DMS153 (cell line): ENCODE measurements at places on chromosomes 11 and 22.

GRCh38 chr11:83464160-83464944, 178.2 kb upstream of the CCDC90B start:
- peak; percentile 95 for DNase-seq

DNA sequence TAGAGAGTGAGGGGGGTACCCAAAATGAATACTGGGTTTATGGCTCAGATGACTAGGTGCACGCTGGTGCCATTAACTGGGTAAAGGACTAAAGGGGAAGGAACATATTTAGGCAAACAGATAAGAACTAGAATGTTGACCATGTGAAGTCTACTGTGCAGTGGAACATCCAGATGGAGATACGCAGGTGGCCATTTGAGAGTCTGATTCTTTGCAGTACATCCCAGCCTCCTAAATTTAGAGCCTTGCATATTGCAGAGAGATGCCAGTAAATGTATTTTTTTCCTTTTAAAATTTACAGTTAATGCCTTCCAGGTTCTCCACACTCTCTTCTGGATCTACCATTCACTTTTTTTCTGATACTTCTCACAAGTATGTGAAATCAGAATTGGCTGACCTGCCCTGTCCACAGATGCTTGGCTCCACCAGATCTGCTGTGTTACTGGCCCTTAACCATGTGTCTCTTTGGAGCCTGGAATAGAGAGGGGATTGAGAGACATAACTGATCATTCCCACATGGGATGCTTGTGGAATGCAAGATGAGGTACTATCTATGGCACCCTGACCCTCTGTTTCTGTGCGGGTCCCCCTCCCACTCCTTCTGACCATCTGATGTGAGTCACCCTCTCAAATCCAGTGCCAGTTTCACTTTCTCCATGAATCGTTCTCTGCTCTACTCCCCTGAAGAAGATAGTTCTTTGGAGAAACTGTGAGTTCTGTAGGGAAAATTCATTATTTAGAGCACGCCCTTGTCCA, 77.0 kb upstream of the NCAM1 start:
- DNase-seq, result no peak

GRCh38 chr11:115921986-115922385, 417.8 kb upstream of the CADM1 start:
- DNase-seq, result no peak

DNA sequence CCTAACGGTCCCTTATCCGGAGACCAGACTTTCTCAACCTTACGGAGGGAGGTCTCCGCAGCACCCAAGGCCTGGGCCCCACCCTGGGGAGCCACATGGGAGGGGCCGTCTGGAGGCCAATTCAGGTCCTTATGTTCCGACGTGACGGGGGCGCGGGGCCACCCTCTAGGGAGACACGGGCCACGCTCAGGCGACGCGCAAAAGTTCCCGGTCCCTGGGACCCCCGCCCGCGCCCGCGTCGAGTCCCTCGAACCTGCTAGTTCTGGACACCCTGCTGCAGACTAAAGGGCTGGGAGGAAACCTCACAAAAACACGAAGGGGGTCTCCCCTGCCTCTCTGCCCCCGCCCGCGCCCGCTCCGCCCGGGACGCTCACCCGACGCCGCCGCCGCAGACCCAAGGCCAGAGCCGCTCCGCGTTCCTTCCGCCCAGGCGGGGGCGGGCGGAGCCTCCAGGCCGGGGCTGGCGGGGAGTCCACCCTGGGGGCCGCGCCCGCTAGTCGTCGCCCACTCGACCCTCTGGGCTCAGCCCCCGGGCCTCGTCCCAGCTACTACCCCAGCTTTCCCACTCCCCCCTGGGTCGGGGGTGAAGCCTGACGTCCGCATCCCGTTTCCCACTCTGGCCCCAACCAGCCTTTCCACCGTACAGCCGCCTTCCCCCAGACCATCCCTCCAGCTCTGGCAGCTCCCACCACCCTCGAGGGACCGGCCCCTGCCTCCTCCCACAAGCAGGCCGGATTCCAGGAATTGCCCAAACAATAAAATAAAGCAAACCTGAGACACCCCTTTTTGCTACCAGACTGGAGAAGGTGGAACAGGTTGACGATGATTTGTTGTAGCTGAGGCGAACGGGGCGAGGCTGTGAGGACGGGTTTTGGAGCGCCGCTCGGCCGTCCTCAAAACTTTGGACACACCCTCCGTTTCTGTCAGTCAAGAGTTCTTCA, 2.7 kb downstream of the RNH1 start:
- no peak for DNase-seq

DNA sequence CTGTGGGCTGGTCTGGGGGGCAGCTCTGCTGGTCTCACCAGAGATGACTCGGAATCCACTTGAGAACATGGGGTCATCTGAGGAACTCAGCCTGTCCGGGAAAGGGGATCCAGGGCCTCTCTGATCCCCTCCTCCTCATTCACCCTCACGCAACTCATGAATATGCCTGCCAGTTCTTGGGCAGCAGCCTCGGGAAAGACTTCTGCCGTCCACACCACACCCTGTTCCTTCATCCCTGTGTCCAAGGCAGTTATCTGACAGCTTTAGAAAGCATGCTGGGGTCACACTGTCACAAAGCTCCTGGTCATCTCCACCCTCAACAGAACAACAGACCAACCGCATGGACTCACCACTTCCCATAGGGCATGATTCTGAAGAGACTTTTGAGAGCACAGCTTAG, 88.3 kb downstream of the AMOTL1 start:
- DNase-seq, result no peak

DNA sequence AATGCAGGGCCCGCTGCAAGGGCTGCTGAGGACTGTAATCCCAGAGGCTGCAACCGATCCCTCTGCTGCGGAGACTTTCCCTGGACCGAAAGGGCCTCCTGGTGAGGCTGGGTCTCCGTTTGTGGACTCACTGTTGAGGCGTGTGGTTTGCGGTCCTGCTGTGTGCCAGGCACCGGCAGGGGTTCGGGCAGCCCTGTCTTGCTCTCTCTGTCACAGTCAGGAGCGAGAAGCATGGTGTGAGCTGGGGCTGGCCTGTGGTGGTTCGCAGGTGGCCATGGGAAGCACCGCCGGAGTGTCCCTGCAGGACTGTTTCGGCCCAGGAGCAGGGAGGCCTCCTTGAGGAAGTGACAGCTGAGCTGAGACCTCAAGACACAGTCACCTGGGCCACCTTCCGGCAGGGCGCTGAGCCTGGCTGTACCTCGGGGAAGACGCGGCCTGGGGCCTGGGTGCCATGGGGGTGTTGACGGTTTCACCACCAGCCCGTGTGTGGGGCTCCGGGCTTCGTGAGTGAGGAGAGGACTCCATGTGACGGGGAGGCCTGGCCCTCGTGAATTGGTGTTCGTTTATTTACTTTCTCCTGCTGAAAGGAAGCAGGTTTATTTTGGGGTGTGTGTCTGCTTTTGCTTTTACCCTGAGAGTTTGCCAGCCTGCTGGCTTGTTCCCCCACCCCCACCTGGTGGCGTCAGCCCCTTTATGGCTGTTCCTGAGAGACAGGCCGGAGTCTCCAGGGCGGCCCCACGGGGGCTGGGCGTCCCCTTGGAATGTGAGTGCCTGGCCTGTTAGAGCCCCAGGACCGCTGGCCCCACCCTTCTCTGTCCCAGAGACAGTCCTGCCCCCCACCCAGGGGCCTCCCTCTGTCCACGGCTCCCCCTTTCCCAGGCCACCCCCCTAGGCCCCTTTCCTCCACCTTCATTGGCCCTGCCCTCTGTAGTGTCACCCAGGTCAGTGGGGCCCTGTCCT, 122.5 kb downstream of the KCNQ1OT1 start:
- DNase-seq, result no peak

- DNase-seq, result no peak
Observed at GRCh38 chr22:36590441-36591056, 61.6 kb upstream of the EIF3D start.

- no peak for DNase-seq
Observed at GRCh38 chr22:37803195-37803638, 4.5 kb upstream of the GCAT start.

DNA sequence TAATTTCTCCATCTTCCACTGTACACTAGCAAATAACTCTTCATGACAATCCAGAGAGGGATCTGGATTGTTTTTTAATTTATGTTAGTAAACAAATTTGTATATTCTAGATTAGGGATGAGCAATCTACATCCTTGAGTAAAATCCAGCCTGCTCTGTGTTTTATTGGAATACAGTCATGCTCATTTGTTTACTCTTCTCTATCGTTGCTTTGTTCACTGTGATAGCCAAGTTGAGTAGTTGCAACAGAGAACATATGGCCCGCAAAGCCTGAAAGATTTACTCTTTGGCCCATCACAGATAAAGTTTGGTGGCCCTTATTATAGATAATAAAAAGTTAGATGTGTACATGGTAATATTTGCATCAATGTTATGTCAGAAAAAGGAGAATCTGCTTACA, 6.2 kb upstream of the BLID start:
- no peak for DNase-seq

DNA sequence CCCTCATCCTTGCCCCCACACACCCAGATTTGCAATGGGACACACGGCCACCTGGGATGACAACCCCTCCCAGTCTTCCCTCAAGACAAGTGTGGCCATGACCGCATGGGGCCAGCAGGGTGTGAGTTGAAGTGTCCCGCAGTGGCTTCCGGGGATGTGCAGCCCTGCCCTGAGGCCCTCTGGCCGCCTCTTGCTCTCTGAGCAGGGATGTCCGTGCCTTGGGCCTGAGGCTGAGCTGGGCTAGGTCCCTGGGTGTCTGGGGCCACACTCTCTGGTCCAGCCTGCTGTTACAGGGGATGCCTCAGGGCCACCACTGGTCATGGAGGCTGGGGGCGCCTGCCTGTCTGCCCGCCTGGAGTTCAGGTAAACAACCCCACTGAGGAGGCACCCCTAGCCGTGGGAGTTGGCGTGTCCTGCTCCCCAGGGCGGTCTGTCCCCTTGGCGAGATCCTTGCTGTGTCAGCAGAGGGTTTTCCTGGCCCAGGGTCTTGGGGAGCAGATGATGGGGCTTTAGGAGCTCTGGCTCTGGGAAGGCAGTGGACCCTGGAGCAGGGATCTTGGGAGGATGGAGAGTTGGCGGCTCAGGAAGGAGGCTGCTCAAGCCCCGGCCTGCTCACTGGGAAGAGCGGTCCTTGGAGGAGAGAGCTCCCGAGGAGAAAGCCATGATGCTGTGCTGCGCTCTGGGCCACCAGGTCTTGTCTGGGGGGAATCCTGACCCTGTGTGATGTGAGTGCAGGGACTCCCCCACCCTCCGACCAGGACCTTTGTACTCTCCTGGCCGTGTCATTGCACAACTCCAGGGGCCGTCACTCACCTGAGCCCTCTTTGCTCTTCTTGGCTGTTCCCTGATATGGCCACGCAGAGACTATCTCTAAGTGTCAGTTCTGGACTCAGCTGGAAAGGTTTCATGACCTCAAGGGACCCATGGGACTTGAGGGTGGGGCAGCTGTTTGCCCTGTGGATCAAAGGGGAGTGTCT, 67.9 kb downstream of the KCNQ1 start:
- no peak for DNase-seq

DNA sequence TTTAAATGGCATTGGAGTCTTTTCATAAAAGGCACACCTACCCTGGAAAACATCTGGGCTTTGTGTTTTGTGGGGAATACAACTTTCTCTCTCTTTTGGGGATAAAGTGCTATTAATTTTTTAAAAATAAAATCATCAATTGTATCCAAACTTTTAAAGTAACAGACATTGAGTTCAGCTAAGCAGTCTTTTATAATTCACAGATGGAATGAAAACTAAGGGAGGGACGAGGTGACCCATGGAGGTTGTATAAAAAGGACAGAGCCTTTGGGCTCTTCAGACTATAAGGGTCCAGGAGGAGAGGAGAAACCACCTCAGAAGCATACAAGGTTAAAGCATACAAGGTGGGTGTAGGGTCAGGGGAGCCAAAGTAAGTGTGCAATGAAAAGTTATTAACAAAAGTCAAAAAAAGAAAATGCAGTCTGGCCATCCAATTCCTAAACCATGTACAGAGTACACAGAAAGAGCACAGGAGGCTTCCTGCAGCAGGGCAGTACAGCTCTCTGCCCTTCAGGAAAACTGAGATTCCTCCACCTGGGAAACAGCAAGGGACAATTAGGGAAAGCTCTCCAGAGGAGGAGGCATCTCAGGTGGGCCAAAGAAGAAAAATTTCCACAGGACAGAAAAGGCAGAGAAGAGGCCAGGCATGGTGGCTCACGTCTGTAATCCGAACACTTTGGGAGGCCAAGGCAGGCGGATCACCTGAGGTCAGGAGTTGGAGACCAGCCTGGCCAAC, 10.5 kb downstream of the KLHL22 start:
- DNase-seq, result no peak

DNA sequence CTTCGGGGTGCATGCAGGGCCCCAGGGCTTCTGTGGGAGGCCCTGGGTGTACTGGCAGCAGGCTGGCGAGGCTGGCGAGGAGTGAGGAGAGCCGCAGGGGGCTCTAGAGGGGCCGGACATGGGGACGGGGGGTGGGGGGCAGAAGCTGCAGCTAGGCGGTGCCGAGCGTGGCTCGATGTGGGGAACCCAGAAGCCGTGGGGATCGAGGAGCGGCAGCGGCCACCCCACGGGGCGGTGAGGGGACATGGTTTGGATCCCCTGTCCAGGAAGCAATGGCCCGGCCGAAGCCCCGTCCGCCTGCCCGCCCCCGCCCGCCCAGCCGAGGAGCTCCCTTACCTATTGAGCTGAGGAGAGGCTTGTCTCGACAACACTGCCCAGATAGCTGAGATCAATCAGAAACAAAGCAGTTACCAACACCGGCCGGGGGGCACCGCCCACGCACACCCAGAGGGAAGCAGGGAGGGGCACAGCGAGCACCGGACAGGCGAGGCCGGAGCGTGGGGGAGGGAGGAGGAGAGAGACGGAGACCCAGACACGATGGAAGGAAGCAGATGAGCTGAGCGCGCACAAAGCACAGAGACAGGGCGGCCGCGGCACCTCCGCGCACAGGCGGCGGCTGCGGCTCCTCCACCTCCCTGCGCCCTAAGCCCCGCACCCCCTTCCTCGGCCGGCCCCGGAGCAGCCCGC, 38.7 kb downstream of the IGSF9B start:
- no peak for DNase-seq

- no peak for DNase-seq
Observed at GRCh38 chr11:69492201-69492991, 10.9 kb downstream of the LINC01488 start.

- DNase-seq, result no peak
Observed at GRCh38 chr22:49721211-49721763, 106.4 kb downstream of the BRD1 start.

DNA sequence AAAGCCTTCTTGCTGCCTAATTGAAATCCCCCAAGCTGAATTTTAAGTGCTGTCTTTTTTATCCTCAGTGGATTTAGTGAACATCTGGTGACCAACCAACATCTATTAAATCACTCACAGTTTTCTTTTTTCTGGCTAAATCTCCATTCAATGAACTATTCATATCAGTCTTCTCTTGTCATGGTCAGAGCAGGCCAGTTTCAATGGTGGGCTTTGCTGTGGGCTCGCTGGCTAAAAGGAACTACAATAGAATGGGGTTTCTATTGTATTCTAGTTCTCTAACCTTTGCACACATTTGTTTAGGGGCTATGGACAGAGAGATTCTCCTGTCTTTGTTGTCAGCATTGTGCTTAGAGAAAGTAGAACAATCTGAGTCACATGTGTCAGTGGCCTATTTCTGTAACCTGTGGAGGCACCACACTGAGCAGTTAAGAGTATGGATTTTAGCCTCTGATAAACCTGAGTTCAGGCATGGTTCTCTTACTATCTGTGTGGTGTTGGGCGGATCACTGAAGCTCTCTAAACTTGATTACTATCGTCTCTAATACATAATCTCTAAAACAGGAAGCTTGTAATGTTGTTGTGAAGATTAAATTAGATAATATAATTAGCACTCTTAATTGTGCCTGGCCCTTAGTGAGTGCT, 94.2 kb upstream of the CADM1 start:
- no peak for DNase-seq
